ENCODE measurements at places on chromosomes 11 and 22. TPM values are rescaled to one million over a fixed set of nuclear protein-coding genes. Genes with fewer than 3 reads are reported as not detected.

DNA sequence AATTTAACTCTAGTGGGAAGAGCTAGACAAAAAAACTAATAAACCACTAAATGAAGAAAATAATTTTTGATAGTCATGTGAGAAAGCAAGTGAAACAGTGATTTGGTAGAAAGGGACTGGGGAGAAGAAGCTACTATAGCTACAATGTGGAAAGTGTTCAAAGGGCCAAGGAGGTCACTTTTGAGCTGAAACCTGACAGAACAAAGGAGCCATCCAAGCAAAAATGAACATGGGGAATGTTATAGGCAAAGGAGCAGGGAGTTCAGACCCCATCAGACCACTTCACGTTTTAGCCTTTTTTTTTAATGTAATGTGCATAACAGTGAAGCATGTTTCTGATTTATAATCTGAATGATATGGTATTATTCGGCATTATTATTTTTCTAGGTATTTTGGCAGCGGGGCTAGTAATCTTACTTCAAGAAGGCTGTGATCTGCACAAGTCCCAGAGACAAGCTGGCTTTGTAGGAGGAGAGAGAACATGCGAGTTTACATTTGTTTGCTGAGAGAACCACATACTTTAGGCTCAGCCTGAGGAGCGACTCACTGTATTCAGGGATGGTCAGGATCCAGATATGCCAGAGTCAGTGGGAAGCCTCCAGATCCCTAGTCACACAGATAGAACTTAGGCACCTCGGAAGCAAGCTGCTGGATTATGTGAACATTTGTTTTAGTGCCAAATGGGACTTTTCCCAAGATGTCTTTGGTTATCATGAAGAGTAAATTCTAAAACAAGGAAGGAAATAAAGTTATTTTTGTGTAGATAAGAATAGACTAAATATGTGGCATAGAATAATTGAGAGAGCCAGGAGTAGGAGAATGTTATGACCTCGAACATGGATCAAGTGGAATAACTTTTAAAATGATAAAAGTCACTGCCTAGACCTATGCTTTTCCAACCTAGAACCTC lies 118.6 kb downstream of the TRIM44 start:
- H3K4me1 ChIP-seq, result peaks cover 19% of the 10 kb centered on the region
- no peaks in the 10 kb centered on the region for H3K27me3 ChIP-seq
- no peak for DNase-seq
- no peaks in the 10 kb centered on the region for H3K36me3 ChIP-seq
- no peak overlapping the region for H3K27ac ChIP-seq
- H3K4me3 ChIP-seq, result no peak overlapping the region

DNA sequence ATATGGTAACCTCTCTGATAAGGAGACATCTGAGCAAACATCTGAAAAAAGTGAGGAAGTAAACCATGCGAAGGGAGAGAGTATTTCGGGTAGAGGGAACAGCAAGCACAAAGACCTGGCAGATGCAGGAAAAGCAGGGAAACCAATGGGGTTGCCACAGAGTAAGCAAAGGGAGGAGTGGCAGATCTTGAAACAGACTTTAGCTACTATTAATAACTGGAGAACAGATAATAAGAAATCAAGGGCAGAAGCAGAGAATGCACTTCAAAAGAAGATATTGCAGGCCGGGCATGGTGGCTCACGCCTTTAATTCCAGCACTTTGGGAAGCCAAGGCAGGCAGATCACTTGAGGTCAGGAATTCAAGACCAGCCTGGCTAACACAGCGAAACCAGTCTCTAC lies 18.1 kb downstream of the MRTFA start:
- no peaks in the 10 kb centered on the region for H3K27me3 ChIP-seq
- peaks cover 16% of the 10 kb centered on the region for H3K4me1 ChIP-seq
- no peak overlapping the region for H3K4me3 ChIP-seq
- no peak overlapping the region for H3K27ac ChIP-seq

DNA sequence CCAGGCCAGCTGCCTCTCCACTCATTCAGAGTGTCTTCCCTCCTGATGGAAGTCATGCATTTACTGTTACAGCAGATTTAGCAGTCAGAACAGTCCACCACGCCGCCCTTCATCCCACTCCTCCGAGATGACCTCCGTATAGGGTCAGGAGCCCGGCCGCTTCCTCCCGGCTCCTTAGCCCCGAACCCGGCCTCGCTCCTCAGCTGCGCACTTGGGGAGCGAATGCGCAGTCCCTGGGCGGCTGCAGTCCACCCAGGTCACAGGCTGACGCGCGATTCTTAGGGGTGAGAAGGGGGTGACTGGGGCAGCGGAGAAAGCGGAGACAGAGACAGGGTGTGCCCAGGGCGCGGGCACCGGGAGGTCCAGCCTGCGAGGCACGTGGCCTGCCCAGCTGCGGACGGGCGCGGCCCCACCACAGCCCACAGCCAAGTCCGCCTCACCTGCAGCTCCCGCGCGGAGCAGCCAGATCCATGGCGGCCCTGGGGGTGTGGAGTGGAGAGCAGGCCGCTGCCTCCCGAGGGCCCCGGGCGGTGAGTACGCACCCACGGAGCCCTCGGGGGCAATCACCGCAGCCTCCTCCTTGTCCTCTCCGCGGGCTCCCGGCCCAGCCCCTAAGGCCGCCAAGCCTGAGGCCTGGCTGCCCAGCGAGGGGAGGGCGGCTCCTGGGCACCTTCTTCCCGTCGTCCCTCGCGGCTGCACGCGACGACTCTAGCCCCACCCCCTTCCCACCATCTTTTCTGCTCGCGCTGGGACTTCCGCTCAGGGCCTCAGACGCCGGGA lies 286.6 kb downstream of the BRD1 start:
- H3K36me3 ChIP-seq, result no peaks in the 10 kb centered on the region
- H3K4me3 ChIP-seq, result no peak overlapping the region
- H3K4me1 ChIP-seq, result no peaks in the 10 kb centered on the region
- no peak overlapping the region for H3K27ac ChIP-seq

GRCh38 chr11:48037709-48038468 lies 57.5 kb downstream of the PTPRJ start:
- H3K27me3 ChIP-seq, result no peaks in the 10 kb centered on the region
- peaks cover 23% of the 10 kb centered on the region for H3K4me1 ChIP-seq

GRCh38 chr22:23537416-23537815 lies 42.7 kb downstream of the IGLL1 start:
- DNase-seq, result no peak
- no peaks in the 10 kb centered on the region for H3K36me3 ChIP-seq
- H3K27ac ChIP-seq, result no peak overlapping the region

MMP7 gene
- total RNA-seq, result not detected

MPZL2 gene
- total RNA-seq, result 10.1 TPM
